ENCODE measurements at places on chromosomes 3 and 15.

DNA sequence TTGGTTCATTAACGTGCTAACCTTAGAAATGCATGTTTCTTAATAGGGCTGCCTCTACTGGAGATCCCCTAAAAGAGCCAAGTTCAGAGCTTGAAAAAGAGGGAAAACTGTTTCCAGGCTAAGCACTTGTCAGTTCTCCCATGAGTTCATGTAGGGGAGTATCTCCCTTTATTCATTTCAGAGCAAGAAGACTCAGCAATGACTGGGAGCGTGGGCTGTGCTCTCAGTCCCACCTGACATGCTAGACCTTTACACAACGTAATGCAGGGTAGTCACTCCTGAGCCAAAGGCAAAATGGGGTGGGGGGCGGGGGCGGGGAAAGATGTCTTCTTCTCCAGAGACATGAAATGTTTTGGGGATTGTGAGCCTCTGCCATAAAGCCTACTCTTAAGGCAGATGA lies 420.1 kb upstream of the MCTP2 start:
- DNase-seq: no peak

GRCh38 chr3:143237077-143237627 lies 117.6 kb downstream of the CHST2 start:
- DNase-seq: no peak

GRCh38 chr3:172380632-172381031 lies 67.6 kb downstream of the GHSR start:
- no peak for DNase-seq

GRCh38 chr3:156793851-156794250 lies 32.3 kb upstream of the LEKR1 start:
- no peak for DNase-seq

GRCh38 chr3:35651851-35652250 lies 12.5 kb downstream of the ARPP21 start:
- no peak for DNase-seq

DNA sequence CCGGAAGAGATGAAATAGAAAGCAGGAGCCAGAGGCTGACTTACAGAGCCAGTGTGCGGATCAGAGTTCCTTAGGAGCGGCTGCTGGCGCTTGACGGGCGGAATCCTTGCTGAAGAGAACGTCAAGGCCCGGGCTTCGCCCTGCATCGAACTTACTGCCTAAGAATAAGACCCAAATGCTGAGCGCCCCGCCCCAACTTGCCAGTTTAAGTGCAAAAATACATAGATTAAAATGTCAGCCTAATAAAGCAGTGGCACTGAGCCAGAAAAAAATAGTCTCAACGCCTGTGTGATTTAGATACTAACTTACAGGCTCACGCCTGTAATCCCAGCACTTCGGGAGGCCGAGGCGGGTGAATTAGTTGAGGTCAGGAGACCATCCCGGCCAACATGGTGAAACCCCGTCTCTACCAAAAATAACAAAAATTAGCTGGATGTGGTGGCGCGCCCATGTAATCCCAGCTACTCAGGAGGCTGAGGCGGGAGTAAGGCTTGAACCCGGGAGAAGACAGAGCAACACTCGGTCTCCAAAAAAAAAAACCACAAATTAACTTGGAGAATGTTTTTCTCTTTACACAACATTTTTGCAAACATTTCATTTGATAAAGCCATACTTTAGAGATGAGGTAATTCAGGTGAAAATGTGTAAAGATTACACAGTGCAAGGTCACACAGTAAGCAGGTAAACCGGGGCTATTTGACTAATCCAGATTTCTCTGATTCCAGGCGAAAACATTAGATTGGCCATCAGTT lies 1.2 kb upstream of the UBP1 start:
- peak; percentile 66 for DNase-seq

Measured in uterus (tissue), 4 donors.